ENCODE measurements at places on chromosomes 12 and 14.

- no peak for DNase-seq
These were observed 61.9 kb downstream of the CHGA start for GRCh38 chr14:92984896-92985295.

DNA sequence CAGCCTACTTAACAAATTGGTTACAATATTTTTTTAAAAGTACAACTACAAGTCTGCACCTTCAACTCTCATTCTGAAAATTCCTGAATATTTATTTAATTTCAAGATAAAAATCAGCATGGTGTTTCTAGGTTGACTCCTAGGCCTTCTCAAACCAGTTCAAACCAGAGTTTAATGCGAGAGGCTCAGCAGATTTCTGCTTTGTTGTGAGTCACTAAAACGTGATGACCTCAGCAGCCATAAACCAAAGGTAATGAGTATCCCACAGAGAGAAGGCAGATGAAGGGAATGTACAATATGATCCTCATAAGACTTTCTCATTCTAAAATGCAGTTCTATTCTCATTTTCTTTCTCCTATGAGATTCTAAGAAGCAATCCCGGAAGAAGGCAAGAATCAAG, 1.5 kb downstream of the PRDM4 start:
- DNase-seq: peak; percentile 58

- no peak for DNase-seq
These were observed at the start of gene VWF for GRCh38 chr12:6124411-6125309. TSS of gene VWF (minus strand) at chr12:6124670. CDS start at chr12:6123196, 1,474 bp downstream.

DNA sequence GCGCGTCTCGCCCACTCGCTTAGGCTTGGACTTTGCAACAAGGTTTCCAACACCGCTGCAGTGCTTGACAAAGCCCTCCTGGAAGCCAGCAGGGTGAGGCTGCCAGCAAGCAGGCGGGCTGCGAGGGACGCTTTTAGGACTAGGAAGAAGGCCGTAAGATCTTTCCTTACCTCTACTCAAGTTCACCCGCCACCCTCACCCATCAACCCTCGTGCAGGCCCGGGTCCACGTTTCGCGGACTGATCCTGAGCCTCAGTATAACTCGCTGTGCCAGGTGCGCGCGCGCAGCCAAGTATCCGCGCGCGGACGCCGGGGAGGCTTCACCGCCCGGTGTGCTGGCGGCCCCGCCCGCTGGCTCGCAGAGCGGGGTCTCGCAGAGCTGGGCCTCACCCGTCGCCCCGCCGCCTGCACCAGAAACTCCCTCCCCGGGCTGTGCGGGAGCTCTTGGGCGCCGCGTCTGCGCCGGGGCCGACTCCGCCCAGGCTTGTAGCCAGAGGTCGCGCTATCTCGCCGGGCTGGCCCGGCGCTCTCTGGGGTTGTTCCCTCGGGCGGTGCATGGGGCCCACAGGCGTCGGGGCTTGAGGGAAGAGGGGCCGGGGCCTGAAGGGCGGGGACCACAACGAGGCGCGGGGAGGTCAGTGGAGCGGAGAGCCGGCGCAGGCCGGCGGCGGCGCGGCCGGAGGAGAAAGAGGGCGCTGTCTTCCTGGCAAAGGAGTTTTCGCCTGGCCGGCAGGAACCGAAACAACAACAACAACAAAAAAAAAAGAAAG, 7.6 kb upstream of the SIX1 start:
- peak; percentile 47 for DNase-seq

- DNase-seq: no peak
These were observed 38.1 kb downstream of the SVOP start for GRCh38 chr12:108982621-108983219.

GRCh38 chr12:66003951-66004350, 126.6 kb downstream of the LLPH start:
- DNase-seq: peak; percentile 7
